ENCODE measurements at places on chromosomes 3 and 15.

- no peak overlapping the region for H3K4me3 ChIP-seq
- DNase-seq, result no peak
- no peaks in the 10 kb centered on the region for H3K4me1 ChIP-seq
Measured at GRCh38 chr3:125381314-125381713, 6.2 kb upstream of the ZNF148 start.

DNA sequence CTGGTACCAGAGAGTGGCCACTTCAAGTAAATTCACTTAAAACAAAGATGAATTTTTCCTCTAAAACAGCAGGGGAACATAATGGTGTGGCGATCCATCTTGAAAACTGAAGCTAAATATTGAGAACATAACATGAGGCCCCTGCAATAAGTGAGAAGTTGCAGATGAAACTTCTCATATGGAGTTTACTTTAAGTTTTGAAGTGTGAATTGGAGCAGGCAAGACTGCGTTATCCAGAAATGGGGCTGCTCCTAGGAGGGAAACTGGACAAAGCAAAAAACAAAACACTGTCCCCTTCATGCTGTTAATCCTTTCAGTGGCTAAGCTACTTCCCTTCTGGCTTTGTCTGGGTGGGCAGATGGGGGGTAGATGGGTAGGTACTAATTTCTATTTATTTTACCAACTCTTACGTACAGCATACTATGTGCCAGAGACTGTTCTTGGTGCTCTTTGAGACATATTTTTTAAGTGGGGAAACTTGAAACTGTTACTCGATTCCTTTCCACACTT is 172.8 kb downstream of the TAFA4 start:
- H3K27me3 ChIP-seq, result no peaks in the 10 kb centered on the region
- H3K36me3 ChIP-seq, result no peaks in the 10 kb centered on the region
- H3K4me1 ChIP-seq, result no peaks in the 10 kb centered on the region
- no peak overlapping the region for H3K4me3 ChIP-seq
- DNase-seq, result no peak
- H3K27ac ChIP-seq, result no peak overlapping the region

- peaks cover 33% of the 10 kb centered on the region for H3K36me3 ChIP-seq
- no peak overlapping the region for H3K27ac ChIP-seq
- no peak for DNase-seq
Measured at GRCh38 chr15:43135351-43135750, 2.0 kb downstream of the TMEM62 start.

DNA sequence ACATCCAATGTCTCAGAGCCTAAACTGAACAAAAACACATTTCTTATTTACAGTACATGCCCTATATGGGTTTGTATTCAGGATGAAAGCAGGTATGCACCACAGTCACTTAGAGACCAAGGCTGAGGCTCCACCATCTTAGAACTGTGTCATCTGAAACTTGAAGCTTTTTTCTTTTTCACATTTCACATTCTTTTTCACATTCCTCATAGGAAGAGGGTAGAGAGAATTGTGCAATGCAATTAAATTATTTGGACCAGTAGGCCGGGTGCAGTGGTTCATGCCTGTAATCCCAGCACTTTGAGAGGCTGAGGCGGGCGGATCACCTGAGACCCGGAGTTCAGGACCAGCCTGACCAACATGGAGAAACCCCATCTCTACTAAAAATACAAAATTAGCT is 591.0 kb downstream of the MECOM start:
- H3K27ac ChIP-seq, result no peak overlapping the region
- H3K27me3 ChIP-seq, result no peaks in the 10 kb centered on the region
- H3K4me1 ChIP-seq, result no peaks in the 10 kb centered on the region
- H3K36me3 ChIP-seq, result no peaks in the 10 kb centered on the region

- H3K36me3 ChIP-seq, result no peaks in the 10 kb centered on the region
- no peak overlapping the region for H3K27ac ChIP-seq
- DNase-seq, result no peak
- H3K27me3 ChIP-seq, result no peaks in the 10 kb centered on the region
- H3K4me1 ChIP-seq, result no peaks in the 10 kb centered on the region
- no peak overlapping the region for H3K4me3 ChIP-seq
Measured at GRCh38 chr15:37360724-37361123, 260.4 kb upstream of the MEIS2 start.

DNA sequence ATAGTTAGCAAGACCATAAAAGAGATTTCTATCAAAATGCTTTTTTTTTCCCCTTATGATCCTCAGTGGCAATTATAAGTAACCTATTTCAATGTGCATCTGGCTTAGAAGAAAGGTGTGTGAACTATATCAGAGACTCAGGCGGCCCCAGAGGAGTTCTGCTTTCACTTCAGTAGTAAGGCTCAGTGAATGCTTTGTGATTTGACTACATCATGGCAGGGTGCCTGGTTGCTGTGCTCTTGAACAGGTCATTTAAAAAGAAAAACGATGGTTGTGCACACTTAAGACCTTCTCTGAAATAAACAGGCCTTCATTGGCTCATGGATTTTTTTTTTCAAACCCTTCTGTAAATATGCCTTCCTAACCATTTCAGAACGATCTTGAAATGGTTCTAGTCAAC is 400.4 kb upstream of the RARB start:
- H3K36me3 ChIP-seq, result no peaks in the 10 kb centered on the region
- H3K4me3 ChIP-seq, result no peak overlapping the region
- no peaks in the 10 kb centered on the region for H3K27me3 ChIP-seq
- DNase-seq, result no peak

DNA sequence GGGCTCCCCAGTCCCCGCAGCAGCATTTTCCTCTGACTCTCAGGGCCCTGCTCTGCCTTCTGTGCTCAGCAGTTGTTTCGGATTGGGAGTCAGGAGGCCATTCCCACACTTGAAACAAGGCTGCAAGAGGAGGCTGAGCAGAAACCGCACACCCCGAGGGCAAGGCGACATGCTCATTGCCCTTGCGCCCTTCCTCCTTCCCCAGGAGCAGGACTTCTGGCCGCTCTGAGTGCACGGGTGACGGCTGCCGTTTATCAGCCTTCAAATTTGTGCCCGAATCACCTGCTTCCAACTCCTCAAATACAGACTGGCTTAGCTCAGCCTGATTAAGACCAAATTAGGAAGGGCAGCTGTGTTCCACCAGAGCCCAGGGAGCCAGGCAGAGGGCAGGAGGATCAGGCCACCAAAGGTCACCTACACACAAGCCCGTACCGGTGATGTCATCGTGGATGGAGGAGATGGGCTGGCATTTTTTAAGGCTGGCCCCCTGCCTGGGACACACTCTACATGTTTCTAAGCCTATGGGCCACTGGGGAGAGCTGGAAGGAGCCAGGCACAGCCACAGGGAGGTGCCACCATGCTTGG is 38.1 kb downstream of the TM2D3 start:
- no peak for DNase-seq
- H3K36me3 ChIP-seq, result no peaks in the 10 kb centered on the region
- H3K27ac ChIP-seq, result no peak overlapping the region
- H3K4me3 ChIP-seq, result no peak overlapping the region
- no peaks in the 10 kb centered on the region for H3K27me3 ChIP-seq

DNA sequence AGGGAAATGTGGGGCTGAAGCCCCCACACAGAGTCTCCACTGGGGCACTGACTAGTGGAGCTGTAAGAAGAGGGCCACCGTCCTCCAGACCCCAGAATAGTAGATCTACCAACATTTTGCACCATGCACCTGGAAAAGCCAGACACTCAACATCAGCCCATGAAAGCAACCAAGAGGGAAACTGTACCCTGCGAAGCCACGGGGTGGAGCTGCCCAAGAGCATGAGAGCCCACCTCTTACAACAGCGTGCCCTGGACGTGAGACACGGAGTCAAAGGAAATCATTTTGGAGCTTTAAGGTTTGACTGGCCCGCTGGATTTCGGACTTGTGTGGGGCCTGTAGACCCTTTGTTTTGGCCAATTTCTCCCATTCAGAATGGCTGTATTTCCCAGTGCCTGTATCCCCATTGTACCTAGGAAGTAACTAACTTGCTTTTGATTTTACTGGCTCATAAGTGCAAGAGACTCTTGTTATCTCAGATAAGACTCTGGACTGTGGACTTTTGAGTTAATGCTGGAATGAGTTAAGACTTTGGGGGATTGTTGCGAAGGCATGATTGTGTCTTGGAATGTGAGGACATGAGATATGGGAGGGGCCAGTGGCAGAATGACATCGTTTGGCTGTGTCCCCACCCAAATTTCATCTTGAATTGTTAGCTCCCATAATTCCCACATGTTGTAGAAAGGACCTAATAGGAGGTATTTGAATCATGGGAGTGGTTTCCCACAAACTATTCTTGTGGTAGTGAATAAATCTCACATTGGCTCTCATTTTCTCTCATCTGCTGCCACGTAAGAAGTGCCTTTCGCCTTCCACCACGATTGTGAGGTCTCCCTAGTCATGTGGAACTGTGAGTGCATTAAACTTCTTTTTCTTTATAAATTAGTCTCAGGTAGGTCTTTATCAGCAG is 105.8 kb downstream of the CBLB start:
- no peak for DNase-seq
- peaks cover 23% of the 10 kb centered on the region for H3K36me3 ChIP-seq
- no peaks in the 10 kb centered on the region for H3K27me3 ChIP-seq

- no peaks in the 10 kb centered on the region for H3K27me3 ChIP-seq
- DNase-seq, result no peak
- no peaks in the 10 kb centered on the region for H3K4me1 ChIP-seq
- H3K27ac ChIP-seq, result no peak overlapping the region
Measured at GRCh38 chr15:36323615-36324014, 255.8 kb upstream of the CDIN1 start.

DNA sequence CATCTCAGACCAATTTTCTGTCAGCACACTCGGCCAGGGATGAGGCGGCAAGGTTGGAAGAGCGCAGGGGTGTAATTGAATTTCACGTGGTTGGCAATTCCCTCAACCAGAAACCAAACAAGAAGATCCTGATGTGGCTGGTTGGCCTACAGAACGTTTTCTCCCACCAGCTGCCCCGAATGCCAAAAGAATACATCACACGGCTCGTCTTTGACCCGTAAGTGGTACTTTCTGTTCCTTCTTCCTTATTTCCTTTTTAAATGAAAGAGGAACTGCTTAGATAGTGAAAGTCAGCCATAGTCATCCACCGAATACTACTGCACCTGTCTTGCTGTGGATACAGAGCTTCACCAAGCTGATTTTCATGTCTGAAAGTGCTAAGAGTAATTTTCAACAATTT is 60.1 kb downstream of the SGO1 start:
- H3K27me3 ChIP-seq, result no peaks in the 10 kb centered on the region
- peaks cover 14% of the 10 kb centered on the region for H3K36me3 ChIP-seq
- no peak overlapping the region for H3K27ac ChIP-seq
- H3K4me1 ChIP-seq, result no peaks in the 10 kb centered on the region

- DNase-seq, result no peak
- H3K36me3 ChIP-seq, result peaks cover 40% of the 10 kb centered on the region
- H3K4me3 ChIP-seq, result no peak overlapping the region
- no peaks in the 10 kb centered on the region for H3K4me1 ChIP-seq
- no peak overlapping the region for H3K27ac ChIP-seq
Measured at GRCh38 chr3:15409239-15409638, 18.1 kb downstream of the METTL6 start.

DNA sequence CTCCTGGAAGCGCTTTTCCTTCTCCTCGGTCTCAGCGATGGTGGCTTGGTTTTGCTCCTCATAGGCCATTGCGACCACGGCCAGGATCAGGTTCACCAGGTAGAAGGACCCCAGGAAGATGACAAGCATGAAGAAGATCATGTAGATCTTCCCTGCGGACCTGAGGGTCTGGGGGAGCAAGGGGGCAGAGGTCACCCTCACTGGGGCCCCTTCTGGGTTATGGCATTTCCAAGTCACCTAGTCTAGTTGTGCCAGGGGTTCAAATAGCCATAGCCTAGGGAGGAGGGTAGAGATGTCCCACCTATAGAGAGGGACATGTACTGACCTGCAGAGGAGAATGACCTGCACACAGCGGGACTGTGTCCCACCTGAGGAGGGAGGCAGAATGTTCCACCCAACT is 43.5 kb downstream of the SCN5A start:
- no peak overlapping the region for H3K27ac ChIP-seq
- no peaks in the 10 kb centered on the region for H3K36me3 ChIP-seq
